Central memory CD8-positive, alpha-beta T cell (primary cell): ENCODE measurements at places on chromosomes 16 and 17.

GRCh38 chr17:35981908-35982330 lies 622 bp upstream of the CCL16 start:
- H3K36me3 ChIP-seq: no peaks in the 10 kb centered on the region
- no peak overlapping the region for H3K4me3 ChIP-seq
- peaks cover 6% of the 10 kb centered on the region for H3K4me1 ChIP-seq
- no peak for DNase-seq
- no peak overlapping the region for H3K27ac ChIP-seq

DNA sequence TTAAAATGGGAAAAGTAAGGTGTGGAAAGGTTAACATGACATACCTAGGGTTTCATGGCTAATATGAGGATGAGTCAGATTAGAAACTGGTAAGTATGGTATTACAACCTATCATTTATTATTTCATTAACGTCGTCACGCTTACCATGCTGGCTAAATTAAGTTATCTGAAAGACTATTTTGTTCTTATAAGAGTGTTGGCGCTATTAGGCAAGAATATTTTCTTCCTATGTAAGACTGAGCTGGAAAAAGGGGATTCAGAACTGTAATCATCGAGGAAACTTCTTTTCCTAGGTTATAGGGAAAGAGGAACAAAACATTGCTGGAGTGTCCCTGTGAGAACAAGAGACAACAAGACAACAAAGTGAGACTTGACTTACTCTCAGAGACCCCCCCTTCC lies 440.8 kb downstream of the KCNJ2 start:
- no peak for DNase-seq
- H3K4me3 ChIP-seq: no peak overlapping the region
- H3K36me3 ChIP-seq: no peaks in the 10 kb centered on the region

DNA sequence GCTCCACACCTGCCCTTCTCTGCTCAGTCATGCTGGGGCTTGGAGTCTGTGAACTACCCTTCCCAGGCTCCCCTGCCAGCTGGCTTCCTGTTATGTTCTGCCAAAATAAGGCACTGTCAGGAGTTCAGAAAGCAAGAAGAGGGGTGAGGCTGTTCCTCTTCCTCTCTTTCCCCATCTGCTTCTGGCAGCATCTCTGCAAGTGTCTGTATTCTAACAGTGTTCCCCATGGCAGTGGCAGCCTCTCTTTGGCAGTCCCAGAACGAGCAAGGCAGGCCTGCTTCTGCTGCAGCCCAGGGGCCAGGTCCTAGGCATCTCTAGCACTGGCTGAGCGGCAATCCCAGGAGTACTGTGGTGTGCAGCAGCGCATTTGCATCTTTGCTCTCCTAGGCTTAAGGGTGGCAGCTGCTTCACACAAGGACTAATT lies 219.1 kb downstream of the STX8 start:
- no peaks in the 10 kb centered on the region for H3K27me3 ChIP-seq
- H3K4me1 ChIP-seq: peaks cover 4% of the 10 kb centered on the region
- H3K27ac ChIP-seq: no peak overlapping the region
- no peak overlapping the region for H3K4me3 ChIP-seq
- H3K36me3 ChIP-seq: peaks cover 2% of the 10 kb centered on the region

DNA sequence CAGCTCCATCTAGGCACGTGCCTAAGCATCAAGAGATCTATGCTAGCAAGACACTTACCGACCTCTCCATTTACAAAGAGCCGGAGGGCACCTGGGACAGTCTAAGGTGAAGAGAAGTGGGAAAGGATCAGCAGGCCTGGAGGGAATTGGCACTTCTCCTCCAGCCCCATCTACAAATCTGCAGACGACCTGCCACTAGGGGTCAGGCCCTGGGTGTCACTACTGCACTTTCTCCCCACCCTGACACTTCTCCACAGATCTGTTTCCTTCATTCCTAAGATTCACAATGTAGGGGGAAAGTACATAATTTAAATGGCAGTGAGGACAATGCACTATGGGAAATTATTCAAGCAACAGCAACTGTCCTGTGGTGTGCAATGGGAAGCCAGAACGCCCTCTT lies 8.1 kb downstream of the MKS1 start:
- no peak for DNase-seq
- H3K27ac ChIP-seq: no peak overlapping the region
- no peak overlapping the region for H3K4me3 ChIP-seq
- H3K36me3 ChIP-seq: peaks cover 19% of the 10 kb centered on the region
- H3K27me3 ChIP-seq: no peaks in the 10 kb centered on the region

- DNase-seq: no peak
- H3K4me1 ChIP-seq: peaks cover 30% of the 10 kb centered on the region
- H3K36me3 ChIP-seq: peaks cover 21% of the 10 kb centered on the region
- peaks cover 8% of the 10 kb centered on the region for H3K27me3 ChIP-seq
- no peak overlapping the region for H3K27ac ChIP-seq
- peak overlapping the region; percentile 60 for H3K4me3 ChIP-seq
These were observed 806 bp downstream of the IFT140 start for GRCh38 chr16:1610899-1611632.

GRCh38 chr16:69834807-69835466 lies 72.8 kb downstream of the WWP2 start:
- H3K27me3 ChIP-seq: no peaks in the 10 kb centered on the region
- no peak for DNase-seq
- H3K4me1 ChIP-seq: peaks cover 7% of the 10 kb centered on the region
- H3K27ac ChIP-seq: no peak overlapping the region
